Calu3 (cell line): ENCODE measurements at places on chromosomes 5 and 9. TPM values are rescaled to one million over a fixed set of nuclear protein-coding genes. Genes with fewer than 3 reads are reported as not detected.

- DNase-seq, result no peak
- no peak overlapping the region for H3K27ac ChIP-seq
- H3K36me3 ChIP-seq, result no peaks in the 10 kb centered on the region
Observed at GRCh38 chr5:124701016-124701415, 45.4 kb downstream of the ZNF608 start.

DNA sequence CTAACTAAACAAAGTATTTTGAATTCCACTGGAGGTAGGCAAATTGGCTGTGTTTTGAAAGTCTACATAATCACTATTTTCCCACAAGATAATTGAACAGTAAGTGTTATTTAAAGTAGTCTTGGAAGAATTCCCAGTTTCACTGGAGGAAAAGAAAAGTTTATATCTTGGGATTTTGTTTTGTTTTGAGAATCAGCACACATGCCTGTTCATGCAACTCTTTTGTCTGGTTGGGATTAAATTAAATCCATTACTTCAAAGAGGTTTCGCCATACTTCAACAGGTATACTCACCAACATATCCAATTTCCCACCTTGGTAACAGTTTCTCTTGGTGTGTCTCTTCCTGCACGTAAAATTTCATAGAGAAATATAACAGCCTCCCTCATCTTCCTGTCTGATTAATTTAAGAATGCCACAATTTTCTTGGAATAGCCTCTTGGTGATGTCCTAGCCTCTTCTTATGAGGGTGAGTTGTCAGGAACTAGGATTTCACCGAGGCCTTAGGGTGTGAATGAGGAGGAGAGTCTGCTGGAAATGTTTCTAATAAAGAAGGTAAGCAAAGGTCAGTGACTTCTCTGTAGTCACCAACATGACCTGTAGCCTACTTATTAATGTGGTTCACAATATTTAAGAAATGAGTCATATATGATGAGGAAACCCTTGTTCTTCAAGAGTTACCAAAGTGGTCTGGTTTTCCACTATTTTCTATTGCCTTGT lies 48.1 kb downstream of the ITGA2 start:
- peaks cover 39% of the 10 kb centered on the region for H3K36me3 ChIP-seq
- no peaks in the 10 kb centered on the region for H3K27me3 ChIP-seq
- H3K4me1 ChIP-seq, result peaks cover 64% of the 10 kb centered on the region
- H3K4me3 ChIP-seq, result peak overlapping the region; percentile 35
- peak overlapping the region; percentile 69 for H3K27ac ChIP-seq
- DNase-seq, result no peak

DNA sequence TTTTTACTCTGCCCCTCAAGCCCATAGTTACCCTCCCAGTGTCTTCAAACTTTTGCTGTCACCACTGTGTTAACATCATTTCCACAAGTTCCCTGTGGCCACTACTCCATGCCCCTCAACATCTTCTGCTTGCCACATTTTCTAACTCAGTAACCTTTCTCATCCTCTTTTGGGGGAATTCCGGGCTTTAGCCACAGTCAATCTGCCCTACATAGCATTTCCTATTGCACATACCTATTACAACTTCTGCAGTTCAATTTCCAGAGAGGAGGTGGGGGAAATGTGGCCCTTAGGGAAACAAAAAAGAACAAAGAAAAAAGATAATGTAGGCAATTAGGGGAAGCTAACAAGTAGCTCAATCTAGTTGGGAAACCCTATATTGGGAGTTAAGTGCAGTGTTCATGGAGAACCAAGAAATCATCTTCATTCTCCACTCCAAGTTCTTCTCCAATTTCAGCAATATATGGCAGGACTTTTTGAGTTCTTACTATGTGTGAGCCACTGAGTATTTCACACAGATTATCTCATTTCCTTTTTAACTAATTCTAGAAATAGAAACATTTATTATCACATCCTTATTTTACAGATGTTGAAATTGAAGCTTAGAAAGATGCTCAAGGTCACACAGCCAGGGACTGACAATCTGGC lies 40.2 kb upstream of the LPAR1 start:
- no peaks in the 10 kb centered on the region for H3K4me1 ChIP-seq
- no peak overlapping the region for H3K4me3 ChIP-seq
- H3K36me3 ChIP-seq, result no peaks in the 10 kb centered on the region
- no peak overlapping the region for H3K27ac ChIP-seq
- H3K27me3 ChIP-seq, result no peaks in the 10 kb centered on the region

- H3K4me3 ChIP-seq, result no peak overlapping the region
- no peaks in the 10 kb centered on the region for H3K4me1 ChIP-seq
- no peak for DNase-seq
- H3K27ac ChIP-seq, result no peak overlapping the region
- H3K27me3 ChIP-seq, result peaks cover 43% of the 10 kb centered on the region
Observed at GRCh38 chr9:131036529-131037334, 27.8 kb downstream of the LAMC3 start.

GRCh38 chr9:115883467-115884329 lies 269.9 kb upstream of the PAPPA start:
- H3K27ac ChIP-seq, result no peak overlapping the region
- peak; percentile 34 for DNase-seq
- no peaks in the 10 kb centered on the region for H3K27me3 ChIP-seq
- no peaks in the 10 kb centered on the region for H3K4me1 ChIP-seq
- H3K36me3 ChIP-seq, result no peaks in the 10 kb centered on the region

DNA sequence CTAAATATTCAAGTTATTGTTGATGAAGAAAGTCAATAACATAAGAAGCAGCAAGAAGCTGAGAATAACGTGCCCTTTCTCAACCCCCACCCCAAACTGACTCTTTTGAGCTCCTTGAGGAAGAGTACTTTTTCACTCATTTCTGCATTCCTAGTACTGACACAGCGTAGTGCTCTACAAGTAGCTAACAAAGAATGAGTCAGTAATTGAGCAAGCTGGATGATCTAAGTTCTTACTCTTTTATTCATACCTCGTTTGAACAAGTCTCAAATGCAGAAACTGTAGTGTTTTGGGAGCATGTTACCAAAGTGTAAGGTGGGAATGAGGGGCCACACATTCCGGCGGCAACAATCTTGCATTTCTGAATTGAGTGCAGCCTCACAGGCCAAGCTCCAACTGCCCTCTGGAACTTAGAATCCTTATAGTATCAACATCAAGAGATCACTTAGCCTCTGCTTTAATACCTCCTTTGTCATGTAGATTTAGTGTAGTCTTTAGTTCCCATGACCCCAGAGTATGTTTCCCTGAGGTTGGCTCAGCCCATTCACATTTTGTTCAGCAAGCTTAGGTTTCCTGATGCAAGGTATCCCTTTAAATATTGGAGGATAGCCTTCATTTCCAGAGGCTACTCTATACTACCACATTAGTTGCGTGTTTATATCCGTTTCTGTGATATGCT lies 152.0 kb downstream of the PRR16 start:
- peaks cover 55% of the 10 kb centered on the region for H3K4me1 ChIP-seq
- H3K4me3 ChIP-seq, result no peak overlapping the region
- DNase-seq, result no peak
- no peaks in the 10 kb centered on the region for H3K27me3 ChIP-seq

DNA sequence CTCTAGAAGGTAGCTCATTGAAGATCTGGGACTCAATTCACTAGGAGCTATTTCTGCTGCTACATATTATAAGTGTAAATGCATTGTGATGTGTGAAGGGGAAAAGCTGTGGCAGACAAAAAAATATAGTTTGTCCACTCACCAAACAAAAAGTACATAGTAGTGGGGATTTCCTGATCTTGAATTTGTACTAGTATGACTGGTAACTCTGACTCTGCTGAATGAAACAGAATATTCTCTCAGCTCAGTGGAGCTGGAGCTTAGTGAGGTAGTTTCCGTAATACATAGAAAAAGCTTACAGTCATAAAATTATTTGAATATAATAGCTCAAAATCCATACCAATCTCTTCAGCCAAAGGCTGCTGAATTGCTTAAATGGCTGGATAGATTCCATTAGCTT lies 455.6 kb upstream of the CD180 start:
- no peaks in the 10 kb centered on the region for H3K36me3 ChIP-seq
- H3K4me1 ChIP-seq, result peaks cover 22% of the 10 kb centered on the region
- no peaks in the 10 kb centered on the region for H3K27me3 ChIP-seq
- no peak overlapping the region for H3K27ac ChIP-seq
- DNase-seq, result no peak

- no peak for DNase-seq
- H3K27ac ChIP-seq, result no peak overlapping the region
- H3K4me1 ChIP-seq, result no peaks in the 10 kb centered on the region
Observed at GRCh38 chr5:125530833-125531615, 784.6 kb upstream of the ZNF608 start.

- H3K36me3 ChIP-seq, result no peaks in the 10 kb centered on the region
- no peak overlapping the region for H3K4me3 ChIP-seq
- H3K27ac ChIP-seq, result no peak overlapping the region
- no peaks in the 10 kb centered on the region for H3K27me3 ChIP-seq
Observed at GRCh38 chr5:38467353-38468040, 88.9 kb downstream of the LIFR start.

GRCh38 chr5:141465351-141465750 lies 10.4 kb upstream of the PCDHGC3 start:
- H3K4me3 ChIP-seq, result no peak overlapping the region
- no peaks in the 10 kb centered on the region for H3K27me3 ChIP-seq

- H3K36me3 ChIP-seq, result no peaks in the 10 kb centered on the region
- no peak overlapping the region for H3K27ac ChIP-seq
- no peak overlapping the region for H3K4me3 ChIP-seq
- DNase-seq, result no peak
Observed at GRCh38 chr5:19615661-19616060, 372.3 kb downstream of the CDH18 start.

- H3K4me1 ChIP-seq, result peaks cover 18% of the 10 kb centered on the region
- H3K27me3 ChIP-seq, result no peaks in the 10 kb centered on the region
- DNase-seq, result no peak
- H3K27ac ChIP-seq, result no peak overlapping the region
- no peaks in the 10 kb centered on the region for H3K36me3 ChIP-seq
- H3K4me3 ChIP-seq, result no peak overlapping the region
Observed at GRCh38 chr5:76298852-76299251, 104.2 kb upstream of the IQGAP2 start.

DNA sequence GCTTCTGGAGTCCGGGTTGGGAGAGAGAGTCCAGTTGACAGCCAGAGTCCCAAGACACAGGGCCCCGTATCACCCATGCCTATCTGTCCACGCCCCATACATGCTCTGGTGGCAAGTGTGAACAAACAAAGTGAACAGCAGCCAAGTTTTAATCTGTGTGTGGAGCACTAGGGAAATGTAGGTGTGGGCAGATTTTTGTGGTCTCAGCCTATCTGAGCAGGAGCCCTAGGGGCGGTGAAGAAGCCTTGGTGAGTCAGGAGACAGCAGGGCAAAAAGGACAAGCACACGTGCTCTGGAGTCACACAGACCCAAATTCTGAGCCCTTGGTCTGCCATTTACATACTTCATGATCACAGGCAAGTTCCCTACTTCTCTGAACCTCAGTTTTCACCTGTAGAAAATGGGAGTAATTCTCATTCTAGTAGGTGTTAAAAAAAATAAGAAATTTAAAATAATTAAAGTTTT lies 23.2 kb downstream of the EGR1 start:
- H3K4me3 ChIP-seq, result no peak overlapping the region
- H3K27me3 ChIP-seq, result peaks cover 39% of the 10 kb centered on the region
- peaks cover 11% of the 10 kb centered on the region for H3K4me1 ChIP-seq

DNA sequence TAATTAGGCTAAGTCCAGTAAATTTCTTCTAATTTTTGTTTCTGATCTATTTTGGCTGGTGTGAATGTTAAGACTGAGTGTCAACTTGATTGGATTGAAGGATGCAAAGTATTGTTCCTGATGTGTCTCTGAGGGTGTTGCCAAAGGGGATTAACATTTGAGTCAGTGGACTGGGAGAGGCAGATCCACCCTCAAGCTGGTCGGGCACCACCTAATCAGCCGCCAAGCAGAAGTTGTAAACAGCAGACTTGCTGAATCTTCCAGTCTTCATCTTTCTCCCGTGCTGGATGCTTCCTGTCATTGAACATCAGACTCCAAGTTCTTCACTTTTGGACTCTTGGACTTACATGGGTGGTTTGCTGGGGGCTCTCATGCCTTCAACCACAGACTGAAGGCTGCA lies 21.4 kb upstream of the MLLT3 start:
- H3K4me1 ChIP-seq, result peaks cover 8% of the 10 kb centered on the region
- DNase-seq, result no peak
- H3K4me3 ChIP-seq, result no peak overlapping the region
- H3K27ac ChIP-seq, result no peak overlapping the region
- H3K36me3 ChIP-seq, result peaks cover 3% of the 10 kb centered on the region
- no peaks in the 10 kb centered on the region for H3K27me3 ChIP-seq

DNA sequence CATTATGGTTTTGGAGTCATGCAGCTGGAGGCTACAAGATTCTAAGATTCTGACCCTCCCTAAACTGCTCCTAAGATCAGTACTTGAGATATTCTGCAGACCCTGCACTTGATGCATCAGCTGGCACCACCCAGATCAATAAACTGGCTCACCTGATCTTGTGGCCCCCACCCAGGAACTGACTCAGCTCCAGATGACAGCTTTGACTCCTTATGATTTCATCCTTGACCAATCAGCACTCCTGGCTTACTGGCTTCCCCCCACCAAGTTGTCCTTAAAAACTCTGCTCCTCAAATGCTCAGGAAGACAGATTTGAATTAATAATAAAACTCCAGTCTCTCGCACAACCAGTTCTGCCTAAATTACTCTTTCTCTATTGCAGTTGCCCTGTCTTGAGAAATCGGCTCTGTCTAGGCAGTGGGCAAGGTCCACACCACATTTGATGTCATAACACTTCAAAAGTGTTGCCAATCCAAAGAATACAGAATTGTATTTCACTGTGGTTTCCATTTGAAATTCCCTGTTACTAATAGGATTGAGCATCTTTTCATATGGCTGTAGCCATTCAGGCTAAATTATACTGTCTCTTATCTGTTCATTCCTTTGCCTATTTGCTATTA lies 14.8 kb upstream of the SLC30A5 start:
- peak overlapping the region; percentile 89 for H3K27ac ChIP-seq
- peaks cover 15% of the 10 kb centered on the region for H3K36me3 ChIP-seq
- H3K27me3 ChIP-seq, result no peaks in the 10 kb centered on the region
- peak; percentile 65 for DNase-seq
- H3K4me1 ChIP-seq, result peaks cover 38% of the 10 kb centered on the region
- H3K4me3 ChIP-seq, result peak overlapping the region; percentile 46

- no peak overlapping the region for H3K27ac ChIP-seq
- no peaks in the 10 kb centered on the region for H3K27me3 ChIP-seq
- DNase-seq, result no peak
- H3K4me1 ChIP-seq, result no peaks in the 10 kb centered on the region
- peaks cover 10% of the 10 kb centered on the region for H3K36me3 ChIP-seq
Observed at GRCh38 chr5:14330729-14331385, 187.7 kb downstream of the TRIO start.

- H3K27ac ChIP-seq, result no peak overlapping the region
- H3K27me3 ChIP-seq, result no peaks in the 10 kb centered on the region
- no peak overlapping the region for H3K4me3 ChIP-seq
Observed at GRCh38 chr9:109488351-109488750, 9.8 kb downstream of the PTPN3 start.

- H3K36me3 ChIP-seq, result peaks cover 36% of the 10 kb centered on the region
- H3K27ac ChIP-seq, result no peak overlapping the region
- no peaks in the 10 kb centered on the region for H3K27me3 ChIP-seq
- no peaks in the 10 kb centered on the region for H3K4me1 ChIP-seq
Observed at GRCh38 chr5:138182808-138183207, 3.9 kb downstream of the KIF20A start.

Gene TMEFF1
- total RNA-seq, result 1.7 TPM in 2 replicates

Gene NACC2
- total RNA-seq, result 19.3 and 24.8 TPM in 2 replicates

Gene HK3
- 0.47 and 1.5 TPM in 2 replicates for total RNA-seq

Gene PPP2R2B
- total RNA-seq, result 1.2 TPM in 1 of 2 replicates, not detected in the other

Gene OR13J1
- total RNA-seq, result not detected in 2 replicates

Gene CYLC2
- not detected in 2 replicates for total RNA-seq

Gene CCDC192
- 2.1 and 2.5 TPM in 2 replicates for total RNA-seq

Gene ANGPTL2
- not detected in 2 replicates for total RNA-seq
